T-helper 1 cell (primary cell): ENCODE measurements at places on chromosomes 2 and 18.

GRCh38 chr2:170711774-170712652 is 3.1 kb upstream of the SP5 start:
- DNase-seq, result no peak

DNA sequence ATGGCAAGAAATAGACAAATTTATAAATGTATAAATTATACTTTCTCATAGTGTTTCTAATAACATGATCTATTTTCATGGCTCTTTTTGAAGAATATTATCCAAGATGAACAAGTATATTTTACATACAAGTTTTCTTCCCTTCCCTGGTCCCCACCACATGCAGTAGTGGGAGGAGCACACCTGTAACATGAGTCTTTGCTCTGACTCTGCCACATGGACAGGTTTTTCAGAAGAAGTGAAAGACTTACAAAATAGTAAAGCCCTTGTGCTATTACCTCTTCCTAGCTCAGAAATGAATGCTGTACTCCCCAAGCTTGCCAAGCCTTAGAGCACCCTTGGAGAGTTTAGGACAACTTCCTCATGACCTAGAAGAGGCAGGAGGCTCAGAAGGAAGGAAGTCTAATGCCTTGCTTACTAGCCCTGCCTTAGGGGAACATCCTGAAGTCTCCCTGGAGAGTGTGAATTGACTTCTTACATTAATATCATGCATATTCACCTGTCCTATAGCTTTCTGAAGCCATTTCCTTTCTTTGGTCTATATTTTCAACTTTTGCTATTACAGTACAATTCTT is 18.4 kb downstream of the MXD1 start:
- DNase-seq, result no peak

DNA sequence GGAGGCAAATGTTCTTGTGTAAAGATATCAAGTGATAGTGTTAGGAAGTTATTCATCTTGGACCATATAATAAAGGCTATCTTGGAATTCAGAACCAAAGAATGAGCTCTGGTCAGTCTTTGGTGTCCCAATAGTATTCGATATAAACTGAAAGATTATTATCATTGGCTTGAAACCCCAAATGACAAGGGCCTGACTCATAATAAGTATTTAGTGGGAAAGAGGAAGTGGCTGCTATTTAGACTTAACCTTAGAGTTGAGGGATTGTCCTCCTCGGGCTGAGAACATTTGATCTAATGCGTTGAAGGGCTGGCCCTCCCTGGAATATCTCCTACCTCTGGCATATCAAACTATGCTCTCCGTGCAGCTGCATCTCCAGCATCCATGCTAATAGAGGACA is 67.5 kb downstream of the CDH20 start:
- DNase-seq, result no peak

DNA sequence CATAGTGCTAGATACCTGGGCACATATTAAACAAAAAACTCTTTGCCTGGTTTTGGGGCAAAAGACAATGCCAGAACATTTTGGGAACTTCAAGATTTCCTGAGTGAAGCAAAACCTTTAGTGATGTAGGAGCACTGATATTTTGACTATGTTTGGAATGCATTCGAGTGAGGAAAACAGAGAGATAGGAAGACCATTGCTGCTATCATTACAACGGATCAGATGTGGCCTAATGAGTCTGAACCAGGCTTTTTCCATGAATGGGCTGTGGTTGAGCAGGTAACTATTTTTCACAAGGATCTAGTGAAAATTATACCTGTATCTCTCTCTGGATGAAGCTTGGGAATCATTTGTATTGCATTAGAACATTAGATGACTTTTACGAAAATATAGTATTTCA is 562.2 kb downstream of the DCC start:
- no peak for DNase-seq

DNA sequence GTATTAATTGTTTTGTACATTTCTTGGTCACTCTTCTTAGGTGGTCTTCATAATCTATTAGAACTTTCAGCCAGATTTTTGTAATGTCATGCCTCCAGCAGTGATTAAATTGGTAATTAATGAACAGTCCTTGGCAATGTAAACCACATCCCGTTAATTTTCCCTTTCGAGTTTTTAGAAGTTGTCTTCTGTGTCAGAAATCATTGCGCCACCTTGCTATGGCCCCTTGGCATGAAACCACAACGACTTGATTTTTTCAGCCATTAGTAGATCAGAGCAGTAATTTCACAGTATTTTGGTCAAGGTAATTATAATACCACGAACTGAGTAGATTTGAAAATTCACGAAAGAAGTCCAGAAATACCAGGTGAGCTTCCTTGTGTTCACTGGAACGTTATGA is 86.0 kb upstream of the OTX1 start:
- DNase-seq, result no peak

- DNase-seq, result no peak
Measured at GRCh38 chr2:234375176-234375880, 121.6 kb downstream of the ARL4C start.

DNA sequence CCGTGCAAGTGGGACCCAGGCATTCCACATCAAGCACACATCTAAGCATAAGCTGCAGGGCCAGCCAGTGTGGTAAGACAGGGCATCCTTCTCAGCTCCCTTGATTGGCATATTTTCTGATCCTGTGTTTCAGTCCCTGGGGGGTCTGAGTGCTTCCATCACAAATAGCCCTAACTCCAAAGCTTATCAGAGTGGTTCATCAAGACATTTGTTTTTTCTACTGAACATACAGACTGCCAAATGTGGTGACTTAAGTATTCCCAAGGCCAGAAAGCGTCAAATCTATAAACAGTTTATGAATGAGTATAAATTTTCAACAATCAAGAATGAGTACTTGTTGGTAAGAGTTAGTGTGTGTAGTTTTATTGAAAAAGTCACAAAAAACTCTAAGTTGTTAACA is 18.8 kb downstream of the SPRED2 start:
- DNase-seq, result no peak

DNA sequence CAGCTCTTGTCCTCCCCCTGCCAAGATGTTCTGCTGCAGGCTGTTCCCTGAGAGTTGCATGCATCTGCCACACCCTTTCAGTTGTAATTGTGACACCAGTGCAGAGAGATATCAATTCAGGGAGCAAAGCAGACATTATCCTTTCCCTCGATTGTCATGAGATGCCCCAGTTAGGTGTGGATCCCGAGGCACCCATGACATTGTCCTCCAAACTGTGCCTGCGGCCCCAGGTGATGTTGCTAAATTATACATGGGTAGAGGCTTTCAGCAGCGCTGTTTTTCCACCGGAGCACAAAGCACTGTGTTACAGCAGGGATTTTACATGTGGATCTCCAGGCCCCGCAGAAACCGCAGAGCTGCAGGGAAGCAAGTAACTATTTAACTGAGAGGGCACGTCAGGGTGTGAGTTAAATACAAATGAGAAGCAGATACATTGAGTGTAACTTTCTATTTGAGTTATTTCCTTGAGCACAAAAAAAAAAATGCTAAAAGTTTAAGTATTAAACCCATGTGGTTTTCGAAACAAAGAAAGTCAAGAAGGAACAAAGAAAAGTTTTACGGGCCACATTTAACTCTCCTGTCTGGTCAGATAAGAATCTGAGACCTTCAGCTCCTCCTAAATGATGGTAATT is 90.3 kb upstream of the BCL2L11 start:
- DNase-seq, result no peak

GRCh38 chr2:112644933-112645309 is 818 bp upstream of the SLC20A1 start:
- DNase-seq, result no peak

DNA sequence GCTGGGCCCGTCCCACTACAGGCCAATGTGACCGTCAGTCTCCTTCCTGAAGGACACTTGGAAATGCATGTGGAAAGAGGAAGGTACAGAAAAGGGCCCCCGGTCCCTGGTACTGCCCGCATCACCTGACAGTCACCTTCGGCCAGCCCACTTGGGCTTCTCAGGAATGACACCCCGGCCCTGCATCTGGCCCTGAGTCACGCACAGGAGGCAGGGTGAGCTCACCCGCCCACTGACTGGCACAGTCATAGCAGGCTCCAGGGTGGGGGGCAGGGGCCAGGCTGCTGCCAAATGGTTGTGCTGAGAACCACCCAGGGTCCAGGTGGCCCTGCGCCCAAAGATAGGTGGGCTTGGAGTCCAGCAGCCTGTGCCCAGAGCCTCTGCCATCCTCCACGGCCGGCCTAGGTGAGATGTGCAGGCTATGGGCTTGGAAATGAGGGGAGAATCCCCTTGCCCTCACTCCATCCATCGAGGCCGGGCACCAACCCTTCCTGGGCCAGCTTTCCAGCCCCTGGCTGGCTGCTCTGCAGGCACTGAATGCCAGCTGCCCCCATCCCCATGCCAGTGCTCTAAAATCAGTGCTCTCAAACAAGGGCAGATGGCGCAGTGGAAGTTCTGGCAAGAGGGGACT is 14.1 kb downstream of the EMX1 start:
- no peak for DNase-seq

GRCh38 chr18:67467188-67467587 is 49.3 kb downstream of the DSEL start:
- no peak for DNase-seq

GRCh38 chr2:157059036-157059435 is 198.5 kb upstream of the GALNT5 start:
- DNase-seq, result no peak

- DNase-seq, result no peak
Measured at GRCh38 chr2:180370511-180371205, 363.6 kb upstream of the CWC22 start.

DNA sequence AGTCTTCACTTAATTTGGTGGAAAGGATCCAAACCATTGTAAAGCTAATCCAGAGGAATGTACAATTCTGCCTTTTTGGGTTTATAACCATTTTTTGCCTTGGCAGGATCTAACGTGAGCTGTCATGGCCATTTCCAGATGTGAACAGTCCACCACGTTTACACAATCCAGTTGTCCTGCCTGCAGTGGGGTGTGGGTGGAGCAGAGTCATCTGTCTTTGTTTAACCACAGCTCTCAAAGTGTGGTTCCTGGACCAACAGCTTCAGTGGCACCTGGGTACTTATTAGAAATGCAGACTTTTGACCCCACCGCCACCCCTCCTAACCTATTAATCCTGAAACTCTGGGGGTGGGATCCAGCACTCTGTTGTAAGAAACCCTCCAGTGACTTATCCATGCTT is 35.9 kb downstream of the FHOD3 start:
- DNase-seq, result no peak

DNA sequence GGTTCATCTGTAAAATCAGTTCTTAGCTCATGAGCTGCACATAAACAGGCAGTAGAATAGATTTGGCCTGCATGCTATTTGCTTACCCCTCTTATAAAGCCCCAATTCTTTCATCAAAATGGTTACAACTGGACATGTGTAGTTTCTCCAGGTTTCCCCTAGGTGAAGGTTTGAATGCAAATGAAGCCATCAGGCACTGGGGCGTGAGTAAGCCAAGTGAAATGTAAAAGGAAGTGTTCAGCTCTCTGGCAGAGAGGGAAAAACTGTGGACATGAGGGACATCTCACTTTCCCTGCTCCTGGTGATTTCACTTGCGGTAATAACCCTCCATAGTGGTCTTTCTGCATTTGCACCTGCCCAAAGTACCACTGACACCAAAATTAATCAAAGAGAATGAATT is 1402.3 kb upstream of the LRRTM1 start:
- no peak for DNase-seq

- DNase-seq, result no peak
Measured at GRCh38 chr2:69918401-69918800, 3.5 kb downstream of the MXD1 start.

- no peak for DNase-seq
Measured at GRCh38 chr2:3460831-3461800, 58.2 kb downstream of the ADI1 start.

DNA sequence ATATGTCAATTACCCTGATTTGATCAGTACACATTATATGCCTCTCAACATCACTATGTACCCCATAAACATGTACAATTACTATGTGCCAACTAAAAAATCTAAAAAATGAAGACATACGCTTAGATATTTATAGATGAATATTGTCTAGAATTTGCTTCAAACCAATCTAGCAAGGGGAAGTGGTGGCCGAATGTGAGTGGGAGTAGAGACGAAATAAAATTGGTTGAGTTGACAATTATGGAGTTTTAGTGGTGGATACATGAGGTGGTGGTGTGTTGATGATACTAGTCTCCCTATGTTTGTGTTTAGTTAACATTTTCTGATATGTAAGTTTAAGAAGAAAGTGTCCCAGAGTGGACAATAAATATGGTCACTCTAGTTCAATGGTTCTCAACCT is 49.0 kb downstream of the SDC1 start:
- DNase-seq, result no peak

DNA sequence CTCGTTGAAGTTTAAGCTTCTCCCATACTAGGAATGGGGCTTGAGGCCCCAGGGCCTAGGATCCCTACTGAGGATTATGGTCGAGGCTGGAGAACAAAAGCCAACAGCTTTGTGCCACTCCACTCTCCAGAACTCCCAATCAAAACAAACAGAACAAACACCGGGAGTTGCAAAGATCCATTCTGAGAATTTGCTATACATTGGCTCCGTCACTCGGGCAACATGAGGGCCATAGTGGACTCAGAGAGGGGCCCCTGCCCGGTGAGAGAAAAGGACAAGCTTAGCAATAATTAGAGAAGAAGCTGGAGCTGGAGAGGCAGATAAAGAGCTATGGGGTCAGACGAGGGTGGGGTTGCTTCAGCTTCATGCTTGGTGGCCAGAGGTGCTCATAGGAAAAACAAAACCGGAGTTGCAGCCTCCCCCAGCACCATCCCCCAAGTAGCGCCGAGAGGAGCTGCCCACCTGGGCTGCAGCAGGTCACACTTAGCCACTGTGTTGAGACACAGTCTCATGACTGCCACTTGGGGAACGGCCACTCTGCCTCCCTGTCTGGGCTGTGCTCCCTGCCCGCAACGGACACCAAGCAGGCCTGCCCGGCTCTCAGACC is 142.3 kb upstream of the HAAO start:
- no peak for DNase-seq

GRCh38 chr2:109531221-109531620 is 82.5 kb downstream of the SEPTIN10 start:
- no peak for DNase-seq

GRCh38 chr2:178913049-178913441 is 105.8 kb upstream of the TTN start:
- DNase-seq, result no peak

DNA sequence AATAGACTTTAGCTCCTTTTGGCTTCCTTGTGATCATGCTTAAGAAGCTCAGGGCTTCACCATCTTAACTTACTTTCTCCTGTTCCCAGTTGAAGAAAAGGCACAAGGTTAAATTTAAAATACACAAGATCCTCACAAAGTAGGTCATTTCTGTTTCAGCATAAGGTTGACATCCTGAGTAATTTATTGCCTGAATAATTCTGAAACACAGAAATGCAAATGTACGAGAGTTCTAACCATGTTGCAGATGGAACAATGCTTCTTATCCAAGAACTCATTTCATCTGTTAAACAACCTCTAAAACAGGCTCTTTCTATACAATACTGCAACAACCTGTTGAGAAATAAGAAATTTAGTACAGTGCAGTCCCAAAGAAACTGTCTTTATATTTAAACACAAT is 395.2 kb downstream of the BCL11A start:
- DNase-seq, result no peak

DNA sequence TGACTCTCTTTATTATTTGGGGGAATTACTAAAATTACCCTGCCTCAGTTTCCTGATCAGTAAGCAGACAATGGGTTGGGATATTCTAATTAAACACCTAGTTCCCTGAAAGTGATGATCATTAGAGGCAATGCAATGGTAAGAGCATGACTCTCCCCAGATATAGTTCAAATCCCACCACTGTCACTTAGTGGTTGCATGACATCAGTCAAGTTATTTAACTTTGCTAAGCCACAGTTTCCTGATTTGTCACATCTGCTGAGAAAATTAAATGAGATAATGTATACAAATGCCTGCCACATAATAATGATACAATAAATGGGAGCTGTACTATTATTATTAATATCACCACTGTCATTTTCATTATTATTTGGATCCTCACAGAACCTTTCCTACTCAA is 29.9 kb downstream of the ZEB2 start:
- no peak for DNase-seq
